ENCODE measurements at places on chromosomes 11 and 22.

- H3K4me1 ChIP-seq = no peaks in the 10 kb centered on the region
- peaks cover 18% of the 10 kb centered on the region for H3K27me3 ChIP-seq
- H3K27ac ChIP-seq = no peak overlapping the region
- H3K36me3 ChIP-seq = no peaks in the 10 kb centered on the region
Observed at GRCh38 chr11:30763951-30764350, 177.8 kb upstream of the MPPED2 start.

- no peak overlapping the region for H3K27ac ChIP-seq
- peaks cover 36% of the 10 kb centered on the region for H3K4me1 ChIP-seq
- peaks cover 44% of the 10 kb centered on the region for H3K27me3 ChIP-seq
- H3K36me3 ChIP-seq = peaks cover 6% of the 10 kb centered on the region
- no peak overlapping the region for H3K4me3 ChIP-seq
- peak; percentile 65 for DNase-seq
Observed at GRCh38 chr11:78420796-78421209, 3.2 kb upstream of the GAB2 start.

DNA sequence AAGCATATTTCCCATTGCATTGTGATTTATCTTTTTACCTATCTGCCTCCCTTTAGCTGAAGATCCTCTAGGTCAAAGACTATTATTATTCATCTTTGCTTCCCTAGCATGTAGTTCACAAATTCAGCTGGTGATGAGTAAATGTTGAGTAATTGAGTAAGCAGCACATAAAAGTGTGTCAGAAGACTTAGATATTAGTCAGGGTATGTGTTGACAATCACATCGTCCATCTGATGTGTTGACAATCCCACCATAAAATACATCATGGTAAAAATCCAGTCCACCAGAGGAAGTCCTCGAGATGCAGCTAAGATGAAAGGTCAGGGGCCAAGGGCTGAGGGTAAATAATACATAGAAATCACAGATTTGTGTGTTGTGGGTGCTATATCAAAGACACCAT is 22.9 kb upstream of the ABTB2 start:
- no peak for DNase-seq
- H3K27me3 ChIP-seq = no peaks in the 10 kb centered on the region
- H3K4me3 ChIP-seq = no peak overlapping the region
- H3K36me3 ChIP-seq = peaks cover 4% of the 10 kb centered on the region

GRCh38 chr22:29697853-29698598 is 21.8 kb upstream of the CABP7 start:
- DNase-seq = no peak
- peaks cover 7% of the 10 kb centered on the region for H3K27me3 ChIP-seq
- no peak overlapping the region for H3K4me3 ChIP-seq
- H3K27ac ChIP-seq = no peak overlapping the region
- H3K36me3 ChIP-seq = no peaks in the 10 kb centered on the region
- peaks cover 5% of the 10 kb centered on the region for H3K4me1 ChIP-seq

GRCh38 chr11:134385774-134386565 is 26.1 kb downstream of the B3GAT1 start:
- H3K4me3 ChIP-seq = no peak overlapping the region
- H3K27me3 ChIP-seq = peaks cover 36% of the 10 kb centered on the region
- DNase-seq = no peak
- H3K4me1 ChIP-seq = peaks cover 10% of the 10 kb centered on the region

DNA sequence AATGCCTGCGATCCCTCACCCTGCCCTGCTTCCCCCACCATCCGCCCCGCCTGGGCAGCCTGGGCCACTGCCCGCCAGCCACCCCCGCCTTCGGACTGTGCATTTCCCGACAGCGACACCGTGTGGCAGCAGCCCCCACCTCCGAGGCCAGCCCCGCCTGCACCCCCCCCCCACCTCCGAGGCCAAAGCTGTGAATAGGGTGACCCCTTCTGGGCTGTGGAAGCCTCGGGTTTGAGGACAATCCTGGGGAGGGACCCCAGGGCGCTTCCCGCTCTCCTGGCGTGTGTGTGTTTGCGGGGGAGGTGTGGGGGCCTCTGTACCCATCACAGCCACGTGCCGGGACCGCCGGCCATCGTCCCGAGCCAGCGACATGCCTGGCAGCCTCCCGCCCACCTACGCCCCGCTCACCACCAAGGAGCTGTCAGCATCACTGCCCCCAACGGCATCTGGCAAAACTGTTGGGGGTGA is 33.8 kb upstream of the PPARA start:
- peaks cover 3% of the 10 kb centered on the region for H3K4me1 ChIP-seq
- no peak overlapping the region for H3K4me3 ChIP-seq
- H3K36me3 ChIP-seq = no peaks in the 10 kb centered on the region
- peak; percentile 83 for DNase-seq
- no peaks in the 10 kb centered on the region for H3K27me3 ChIP-seq

DNA sequence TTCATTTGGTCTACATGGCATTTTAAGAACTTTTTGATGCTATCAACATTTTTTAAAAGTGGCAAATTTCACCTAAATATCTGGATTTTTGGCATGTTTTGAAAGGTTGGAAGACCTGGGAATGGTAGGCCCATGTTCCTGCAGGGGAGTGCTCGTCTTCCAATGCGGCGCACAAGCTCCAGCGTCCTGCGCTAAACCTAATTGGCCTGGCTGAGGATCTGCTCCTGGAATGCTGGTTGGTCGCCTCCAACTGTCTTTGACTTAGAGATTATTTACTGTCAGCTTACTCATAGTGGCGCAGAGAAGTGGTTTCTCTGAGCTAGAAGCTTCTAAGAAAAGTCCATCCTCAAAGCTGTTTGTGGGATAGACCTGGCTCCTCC is 626 bp upstream of the LIMK2 start:
- H3K4me1 ChIP-seq = peaks cover 40% of the 10 kb centered on the region
- H3K27ac ChIP-seq = peak overlapping the region; percentile 79
- peaks cover 13% of the 10 kb centered on the region for H3K36me3 ChIP-seq
- H3K4me3 ChIP-seq = peak overlapping the region; percentile 88

- H3K27me3 ChIP-seq = no peaks in the 10 kb centered on the region
- DNase-seq = no peak
- peaks cover 42% of the 10 kb centered on the region for H3K4me1 ChIP-seq
- no peak overlapping the region for H3K27ac ChIP-seq
- peaks cover 7% of the 10 kb centered on the region for H3K36me3 ChIP-seq
Observed at GRCh38 chr22:41845380-41846267, 12.7 kb downstream of the SREBF2 start.

GRCh38 chr11:1630271-1630670 is 696 bp downstream of the KRTAP5-5 start:
- no peak overlapping the region for H3K4me3 ChIP-seq
- peaks cover 26% of the 10 kb centered on the region for H3K27me3 ChIP-seq
- H3K4me1 ChIP-seq = peaks cover 9% of the 10 kb centered on the region
- no peaks in the 10 kb centered on the region for H3K36me3 ChIP-seq

DNA sequence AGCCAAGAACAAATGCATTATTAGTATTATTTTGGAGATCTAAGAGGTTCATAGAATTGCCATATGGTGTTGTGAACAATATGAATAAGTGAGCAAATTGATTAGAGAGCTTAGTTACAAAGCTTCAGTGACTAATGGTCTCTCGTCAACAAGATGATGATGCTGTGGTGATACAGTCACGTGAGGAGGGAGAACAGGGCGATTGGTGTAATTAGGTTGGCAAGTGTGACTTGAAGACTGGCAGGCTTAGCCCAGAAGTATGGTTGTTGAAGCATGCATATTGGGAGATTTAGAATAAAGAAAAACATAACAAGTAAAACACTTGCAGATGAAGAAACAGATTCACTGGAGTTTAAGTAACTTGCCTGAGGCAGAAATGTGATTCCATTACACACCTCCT is 100.6 kb upstream of the SORL1-AS1 start:
- DNase-seq = no peak
- H3K27me3 ChIP-seq = no peaks in the 10 kb centered on the region
- H3K36me3 ChIP-seq = peaks cover 29% of the 10 kb centered on the region
- H3K4me1 ChIP-seq = peaks cover 23% of the 10 kb centered on the region
- no peak overlapping the region for H3K27ac ChIP-seq

DNA sequence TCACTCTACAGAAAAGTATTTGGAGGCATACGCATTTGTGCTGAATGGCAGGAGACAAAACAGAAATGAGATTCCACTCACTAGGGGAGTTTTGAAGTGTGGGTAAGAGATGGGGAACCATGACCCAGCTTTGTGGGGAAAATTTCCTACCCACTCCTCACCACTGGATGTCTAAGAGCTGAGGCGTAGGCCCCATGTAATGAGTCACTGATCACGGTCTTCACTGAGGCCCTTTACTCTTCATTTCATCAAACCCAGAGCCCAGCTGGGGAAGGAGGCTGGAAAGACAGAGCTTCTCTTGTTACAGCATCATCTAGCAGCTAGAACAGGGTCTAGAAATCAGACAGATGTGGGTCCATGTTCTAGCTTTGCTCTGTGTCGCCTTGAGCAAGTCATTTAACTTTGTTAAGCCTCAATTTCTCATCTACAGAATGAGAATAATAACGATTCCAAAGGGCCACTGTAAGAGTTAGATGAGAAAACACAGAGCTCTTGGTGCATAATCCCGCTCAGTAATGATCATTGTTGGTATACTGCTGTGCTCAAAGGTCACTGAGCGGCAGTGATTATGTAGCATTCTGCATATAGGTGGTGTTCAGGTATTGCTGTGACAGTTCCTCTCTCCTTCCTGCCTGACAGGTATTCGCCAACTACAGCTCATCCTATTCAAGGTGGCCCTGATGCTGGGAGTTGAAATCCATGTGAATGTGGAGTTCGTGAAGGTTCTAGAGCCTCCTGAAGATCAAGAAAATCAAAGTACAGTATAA is 97.2 kb downstream of the MICAL2 start:
- peak; percentile 53 for DNase-seq
- H3K4me3 ChIP-seq = no peak overlapping the region
- peaks cover 28% of the 10 kb centered on the region for H3K4me1 ChIP-seq
- no peaks in the 10 kb centered on the region for H3K27me3 ChIP-seq
- H3K36me3 ChIP-seq = peaks cover 64% of the 10 kb centered on the region

DNA sequence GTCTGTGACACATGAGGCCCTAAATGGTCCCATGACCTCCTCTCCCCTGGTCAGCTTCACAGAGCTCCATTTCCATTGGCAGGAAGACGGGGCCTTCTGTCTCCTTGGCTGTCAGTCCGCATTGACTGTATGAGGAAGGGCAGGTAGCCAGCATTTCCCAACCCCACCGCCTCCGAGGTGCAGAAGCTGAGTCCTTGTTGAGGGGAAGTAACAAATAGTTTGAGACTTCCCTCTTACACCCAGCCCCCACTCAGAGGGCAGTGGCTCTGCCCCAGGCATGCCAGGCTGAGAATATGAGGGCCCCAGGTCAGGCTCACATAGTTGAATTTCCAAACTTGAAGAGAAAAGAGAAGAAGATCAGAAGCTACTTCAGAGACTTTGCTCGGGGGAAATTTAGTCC is 611.1 kb downstream of the BRD1 start:
- H3K4me1 ChIP-seq = no peaks in the 10 kb centered on the region
- H3K36me3 ChIP-seq = no peaks in the 10 kb centered on the region
- H3K27me3 ChIP-seq = peaks cover 57% of the 10 kb centered on the region
- no peak overlapping the region for H3K4me3 ChIP-seq
- DNase-seq = no peak
- no peak overlapping the region for H3K27ac ChIP-seq

GRCh38 chr11:26987272-26987671 is 6.6 kb upstream of the FIBIN start:
- DNase-seq = no peak
- H3K4me1 ChIP-seq = no peaks in the 10 kb centered on the region
- no peak overlapping the region for H3K4me3 ChIP-seq

- H3K36me3 ChIP-seq = no peaks in the 10 kb centered on the region
- H3K4me1 ChIP-seq = peaks cover 18% of the 10 kb centered on the region
- peaks cover 11% of the 10 kb centered on the region for H3K27me3 ChIP-seq
Observed at GRCh38 chr22:40007853-40008710, 13.3 kb downstream of the FAM83F start.

DNA sequence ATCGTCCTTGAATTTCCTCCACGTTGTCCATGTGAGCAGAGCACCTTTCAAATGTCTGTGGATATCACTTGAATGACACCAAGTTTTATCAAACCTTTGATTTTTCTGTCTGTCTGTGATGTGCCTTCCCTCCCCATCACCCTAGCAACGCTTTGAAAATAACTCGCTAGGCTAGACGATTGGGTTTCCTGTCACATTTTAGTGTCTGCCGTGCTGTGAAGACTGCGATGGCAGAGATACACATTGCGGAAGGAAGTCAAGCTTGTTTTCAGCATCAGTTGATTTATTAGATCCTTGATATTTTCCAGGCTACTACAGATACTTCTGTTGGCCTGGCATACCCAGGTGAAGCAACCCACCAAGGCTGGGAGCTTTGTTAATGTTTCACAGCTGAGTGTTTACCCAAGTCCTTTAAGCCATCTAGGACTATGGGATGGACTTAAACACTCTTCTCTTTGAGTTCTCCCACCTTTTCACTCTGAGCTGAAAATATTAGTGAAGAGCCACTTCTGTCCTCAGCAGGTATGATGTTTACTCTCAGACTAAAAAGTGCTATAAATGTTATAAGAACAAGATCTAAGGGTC is 93.6 kb upstream of the CD44 start:
- H3K27ac ChIP-seq = peak overlapping the region; percentile 89
- peaks cover 31% of the 10 kb centered on the region for H3K36me3 ChIP-seq
- H3K4me3 ChIP-seq = peak overlapping the region; percentile 71
- peak; percentile 54 for DNase-seq
- no peaks in the 10 kb centered on the region for H3K27me3 ChIP-seq
- peaks cover 69% of the 10 kb centered on the region for H3K4me1 ChIP-seq

DNA sequence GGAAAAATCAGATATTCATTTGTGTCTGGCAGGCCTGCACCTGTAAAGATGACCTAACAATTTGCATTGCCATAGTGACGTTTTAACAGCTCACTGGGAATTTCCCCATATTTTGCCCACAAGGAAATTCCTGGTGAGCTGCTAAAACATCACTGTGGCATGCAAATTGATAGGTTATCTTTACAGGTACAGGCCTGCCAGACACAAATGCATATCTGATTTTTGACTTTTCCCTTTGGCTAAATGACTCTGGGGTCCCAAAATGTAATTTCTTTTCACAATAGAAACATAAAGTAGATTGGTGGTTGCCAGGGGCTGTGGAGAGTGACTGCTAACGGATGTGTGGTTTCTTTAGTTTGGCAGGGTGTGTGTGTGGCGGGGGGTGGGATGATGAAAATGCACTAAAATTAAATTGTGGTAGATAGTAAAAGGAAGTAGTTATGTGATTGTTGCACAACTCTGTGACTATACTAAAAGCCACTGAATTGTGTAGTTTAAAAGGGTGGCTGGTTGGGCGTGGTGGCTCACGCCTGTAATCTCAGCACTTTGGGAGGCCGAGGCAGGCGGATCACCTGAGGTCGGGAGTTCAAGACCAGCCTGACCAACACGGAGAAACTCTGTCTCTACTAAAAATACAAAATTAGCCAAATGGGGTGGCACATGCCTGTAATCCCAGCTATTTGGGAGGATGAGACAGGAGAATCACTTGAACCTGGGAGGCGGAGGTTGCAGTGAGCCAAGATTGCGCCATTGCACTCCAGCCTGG is 18.5 kb upstream of the FEZ1 start:
- H3K27ac ChIP-seq = peak overlapping the region; percentile 91
- peaks cover 7% of the 10 kb centered on the region for H3K36me3 ChIP-seq
- H3K4me3 ChIP-seq = peak overlapping the region; percentile 48

DNA sequence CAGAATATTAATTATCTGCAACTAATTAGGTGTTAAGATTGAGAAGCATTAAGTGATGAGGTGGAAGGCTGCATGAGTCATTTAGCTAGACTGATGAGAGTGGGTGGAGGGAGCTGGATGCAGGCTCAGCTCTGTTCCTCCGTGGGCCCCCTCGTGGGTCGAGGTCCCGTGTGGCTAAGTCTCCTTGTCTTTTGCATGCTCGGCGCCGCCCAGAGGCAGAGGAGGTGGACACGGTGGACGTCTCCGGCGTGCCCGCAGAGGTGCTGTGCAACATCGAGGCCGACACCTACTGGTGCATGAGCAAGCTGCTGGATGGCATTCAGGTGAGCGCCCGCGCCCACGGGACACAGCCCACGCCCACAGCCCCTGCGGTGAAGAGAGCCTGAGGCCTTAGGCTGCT is 211.6 kb downstream of the TBC1D22A start:
- no peak for DNase-seq
- H3K4me3 ChIP-seq = no peak overlapping the region
- H3K27ac ChIP-seq = no peak overlapping the region
- H3K4me1 ChIP-seq = peaks cover 19% of the 10 kb centered on the region

Measured in activated naive CD8-positive, alpha-beta T cell treated with anti-CD3 and anti-CD28 coated beads for 36 hours (primary cell).